ENCODE measurements at places on chromosomes 12 and 14.

DNA sequence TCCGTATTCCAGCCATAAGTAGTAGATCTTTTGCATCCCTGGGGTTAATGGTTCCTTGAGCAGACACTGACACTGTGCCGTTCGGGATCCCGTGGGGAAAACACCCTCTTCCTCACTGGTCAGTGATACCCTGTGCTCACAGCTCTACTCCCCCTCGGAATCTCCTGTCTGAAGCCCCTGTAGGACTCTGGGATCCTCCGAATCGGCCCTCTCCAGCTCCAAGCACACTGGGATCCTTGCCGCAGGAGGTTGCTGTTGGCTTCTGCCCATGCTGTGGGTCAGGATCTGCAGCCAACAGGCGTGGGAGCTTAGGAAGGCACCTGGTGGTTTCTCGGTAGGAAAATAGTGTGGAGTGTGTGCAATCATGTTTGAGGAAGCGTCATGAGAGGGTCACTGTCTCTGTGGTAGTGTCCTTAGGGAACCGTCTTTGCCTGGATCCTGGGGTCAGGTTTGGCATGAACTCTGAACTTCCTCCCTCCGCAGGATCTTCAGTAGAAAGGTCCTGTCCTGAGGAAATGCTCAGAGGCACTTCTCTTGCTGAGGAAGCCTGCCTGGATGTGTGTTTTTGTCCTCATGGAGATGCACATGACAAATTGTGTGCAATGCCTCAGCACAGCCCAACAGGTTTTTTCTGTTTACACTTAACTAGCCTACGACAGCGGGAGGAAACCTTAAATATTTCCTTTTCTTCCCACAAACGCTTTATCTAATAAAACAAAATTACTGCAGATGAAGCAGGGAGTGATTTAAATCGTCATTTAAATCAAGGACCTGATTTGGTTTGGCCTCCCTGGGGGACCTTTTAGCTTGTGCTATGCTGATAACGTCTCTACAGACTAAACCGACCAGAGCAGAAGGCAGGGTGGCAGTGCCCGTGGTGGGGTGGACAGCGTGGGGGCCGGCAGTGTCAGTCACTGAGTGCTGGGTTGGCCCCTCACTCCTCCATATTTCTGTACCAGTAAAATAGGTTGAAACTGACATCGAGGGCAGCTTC is 18.7 kb downstream of the FBXL14 start:
- no peak for DNase-seq

DNA sequence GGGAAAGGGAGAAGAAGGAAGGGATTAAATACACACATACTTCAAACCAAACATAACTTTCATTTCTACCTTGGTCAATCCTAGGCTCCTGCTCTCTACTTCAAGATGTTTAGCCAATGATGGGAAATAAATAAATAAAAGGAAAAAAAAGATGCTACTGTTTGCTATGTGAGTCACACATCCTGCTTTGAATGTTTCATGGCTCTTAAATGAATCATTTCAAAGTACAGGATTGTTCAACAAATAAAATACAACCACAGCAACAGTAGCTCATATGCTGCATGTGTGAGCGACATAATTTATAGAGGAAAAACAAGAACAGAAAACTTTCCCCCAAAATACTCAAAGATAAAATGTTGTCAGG is 54.3 kb upstream of the NPFF start:
- DNase-seq, result no peak

DNA sequence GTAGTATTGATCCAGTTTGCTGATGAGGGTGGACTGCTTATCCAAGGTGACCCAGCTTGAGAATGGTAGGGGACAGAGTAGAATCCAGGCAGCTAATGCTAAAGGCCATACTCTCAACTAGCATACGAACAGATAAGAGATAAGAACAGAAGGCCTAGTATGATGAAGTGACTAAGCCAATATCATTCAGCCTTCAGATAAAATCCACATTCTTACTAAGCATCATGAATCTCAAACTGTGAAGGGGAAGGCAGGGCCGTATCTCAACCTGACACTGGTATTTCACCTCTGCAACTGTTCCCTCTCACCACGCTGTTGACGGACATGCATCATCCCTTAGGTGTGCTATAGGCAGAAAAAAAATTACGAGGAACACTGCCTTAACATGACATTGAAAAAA is 8.1 kb upstream of the CKAP4 start:
- DNase-seq, result no peak

DNA sequence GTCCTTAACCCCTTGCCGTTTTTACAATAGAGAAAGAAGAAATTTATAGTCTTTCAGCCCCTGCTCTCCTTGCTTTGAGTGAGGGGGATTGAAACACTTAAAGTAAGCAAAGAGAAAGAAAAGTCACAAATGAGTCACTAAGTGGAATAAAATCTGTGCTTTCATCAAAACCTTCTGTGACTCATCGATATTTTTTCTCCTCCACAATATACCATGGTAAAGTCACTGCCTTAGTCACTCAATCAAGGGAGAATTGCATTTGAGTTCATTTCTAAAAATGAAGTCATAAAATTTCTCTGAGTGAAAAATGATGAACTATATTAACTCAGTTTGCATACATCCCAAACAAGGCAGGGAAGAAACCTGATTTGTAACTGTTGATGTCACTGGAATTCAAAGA is 470.3 kb downstream of the FOXG1 start:
- no peak for DNase-seq

DNA sequence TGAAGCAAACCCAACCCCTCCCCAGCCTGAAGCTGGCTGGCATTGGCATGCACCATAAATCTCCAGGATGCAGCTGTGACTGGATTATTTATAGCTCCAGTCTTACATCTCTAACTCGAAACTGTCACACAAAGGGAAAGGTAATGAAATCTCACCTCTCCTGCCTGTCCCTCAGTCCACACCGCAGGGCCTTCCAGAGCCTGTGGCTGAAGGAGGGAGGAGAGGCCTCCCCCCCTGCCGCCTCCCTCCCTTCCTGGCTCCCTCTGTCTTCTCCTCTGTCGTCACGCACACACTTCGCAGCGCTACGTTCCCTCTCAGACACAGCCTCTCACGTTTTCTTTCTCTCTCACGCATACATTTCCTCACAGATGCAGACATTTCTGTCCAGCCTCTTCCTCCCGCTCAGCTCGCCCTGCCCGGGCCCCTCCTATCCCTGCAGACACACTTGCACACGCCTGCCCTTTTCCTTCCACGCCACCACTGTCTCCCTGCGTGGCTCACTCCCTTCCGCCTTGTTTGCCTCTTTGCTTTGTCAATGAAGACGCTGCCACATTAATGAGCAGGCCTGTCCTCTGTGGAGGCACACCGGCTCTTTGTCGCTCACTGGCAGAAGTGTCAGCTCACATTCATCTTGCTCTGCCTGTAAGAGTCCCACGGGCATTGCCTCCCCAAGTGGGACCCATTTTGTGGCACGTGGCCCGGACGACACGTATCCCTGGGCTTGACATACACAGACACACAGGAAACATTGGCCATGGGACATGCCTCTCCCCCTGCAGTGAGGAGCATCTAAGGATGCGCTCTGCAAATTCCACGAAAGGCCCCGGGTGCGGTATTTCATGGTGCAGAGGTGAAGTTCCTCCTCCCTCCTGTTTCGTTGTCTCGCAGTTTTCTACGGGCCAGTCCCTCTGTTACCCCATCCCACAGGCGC is 27.9 kb downstream of the IRF2BPL start:
- peak; percentile 61 for DNase-seq

DNA sequence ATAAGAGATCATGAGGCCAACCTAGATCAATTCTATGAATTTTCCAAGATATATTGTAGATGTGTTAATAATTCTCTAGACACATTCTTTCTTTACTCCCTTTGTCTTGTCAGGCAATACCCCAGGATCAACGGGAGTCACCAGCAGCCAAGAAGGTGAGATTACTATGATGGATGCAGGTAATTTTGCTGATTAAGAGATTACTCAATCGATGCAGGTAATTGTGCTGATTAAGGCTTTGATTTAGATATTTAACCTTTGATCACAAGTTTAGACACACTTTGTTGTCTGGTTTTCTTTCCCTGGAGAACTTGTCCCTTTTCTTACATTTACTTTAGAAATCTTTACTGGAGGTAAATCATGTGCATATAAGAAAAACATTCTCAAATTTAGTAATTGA is 134.3 kb upstream of the CNTN1 start:
- DNase-seq, result no peak

DNA sequence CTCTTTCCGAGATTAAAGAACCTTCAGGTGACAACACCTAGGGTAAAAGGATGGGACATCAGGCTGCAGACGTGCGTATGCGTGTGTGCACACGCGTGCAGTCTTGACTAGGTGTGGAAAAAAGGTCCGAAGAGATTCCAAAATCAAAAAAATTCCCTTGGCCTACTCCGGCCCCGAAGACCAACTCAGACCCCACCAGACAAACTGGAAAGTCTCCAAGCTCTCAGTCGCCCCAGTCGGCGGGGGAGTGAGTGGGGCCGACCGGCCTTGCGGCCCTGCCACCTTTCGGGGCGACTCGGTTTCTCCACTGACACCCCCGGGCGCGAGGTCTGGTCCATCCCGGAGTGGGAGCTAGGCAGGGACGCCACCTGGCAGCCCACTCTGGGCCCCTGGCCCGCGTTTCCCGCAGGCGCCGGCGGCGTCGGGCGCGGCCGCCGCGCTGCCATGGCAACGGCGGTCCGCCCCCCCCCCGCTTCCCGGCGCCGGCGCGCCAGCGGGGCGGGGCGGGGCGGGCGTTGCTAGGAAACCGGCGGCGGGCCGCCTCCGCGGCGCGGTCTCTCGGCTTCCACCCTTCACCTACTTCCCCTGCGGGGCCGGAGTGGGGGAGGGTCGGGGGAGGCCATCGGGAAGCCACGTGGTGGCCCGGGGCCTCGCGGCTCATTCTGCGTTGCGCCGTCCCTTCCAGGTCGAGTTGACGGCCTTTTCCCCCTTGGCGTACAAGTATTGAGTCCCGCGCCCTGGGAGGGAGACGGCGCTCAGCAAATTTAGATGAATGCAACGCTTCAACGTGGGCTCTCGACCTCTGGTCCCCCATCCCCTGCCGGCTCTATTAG is 253.1 kb downstream of the EFCAB11 start:
- DNase-seq, result no peak

DNA sequence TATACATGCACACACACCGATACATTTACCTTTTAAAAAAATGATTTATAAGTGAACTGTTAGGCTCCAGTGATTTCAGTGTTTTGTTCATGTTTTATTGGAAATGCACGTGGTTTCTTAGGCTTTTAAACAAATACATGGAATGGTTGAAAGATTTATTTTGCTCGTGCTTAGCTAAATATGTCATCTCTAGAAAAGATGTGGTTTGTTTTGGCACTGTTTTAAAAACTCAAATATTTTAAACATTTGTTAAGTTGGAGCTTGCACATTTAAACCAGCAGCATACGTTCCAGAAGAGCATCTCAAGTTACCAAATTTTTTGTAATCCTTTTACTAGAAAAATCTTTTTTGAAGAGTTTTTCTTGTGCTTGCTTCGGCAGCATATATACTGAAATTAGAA is 44.5 kb downstream of the FOXA1 start:
- DNase-seq, result no peak

DNA sequence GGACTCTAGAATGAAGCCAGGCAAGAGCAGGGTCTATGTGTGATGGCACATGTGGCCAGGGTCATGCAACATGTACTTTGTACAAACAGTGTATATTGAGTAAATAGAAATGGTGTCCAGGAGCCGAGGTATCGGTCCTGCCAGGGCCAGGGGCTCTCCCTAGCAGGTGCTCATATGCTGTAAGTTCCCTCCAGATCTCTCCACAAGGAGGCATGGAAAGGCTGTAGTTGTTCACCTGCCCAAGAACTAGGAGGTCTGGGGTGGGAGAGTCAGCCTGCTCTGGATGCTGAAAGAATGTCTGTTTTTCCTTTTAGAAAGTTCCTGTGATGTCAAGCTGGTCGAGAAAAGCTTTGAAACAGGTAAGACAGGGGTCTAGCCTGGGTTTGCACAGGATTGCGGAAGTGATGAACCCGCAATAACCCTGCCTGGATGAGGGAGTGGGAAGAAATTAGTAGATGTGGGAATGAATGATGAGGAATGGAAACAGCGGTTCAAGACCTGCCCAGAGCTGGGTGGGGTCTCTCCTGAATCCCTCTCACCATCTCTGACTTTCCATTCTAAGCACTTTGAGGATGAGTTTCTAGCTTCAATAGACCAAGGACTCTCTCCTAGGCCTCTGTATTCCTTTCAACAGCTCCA is 39.6 kb downstream of the DAD1 start:
- no peak for DNase-seq

GRCh38 chr14:73276836-73277235 is 39.5 kb downstream of the PAPLN start:
- DNase-seq, result no peak

DNA sequence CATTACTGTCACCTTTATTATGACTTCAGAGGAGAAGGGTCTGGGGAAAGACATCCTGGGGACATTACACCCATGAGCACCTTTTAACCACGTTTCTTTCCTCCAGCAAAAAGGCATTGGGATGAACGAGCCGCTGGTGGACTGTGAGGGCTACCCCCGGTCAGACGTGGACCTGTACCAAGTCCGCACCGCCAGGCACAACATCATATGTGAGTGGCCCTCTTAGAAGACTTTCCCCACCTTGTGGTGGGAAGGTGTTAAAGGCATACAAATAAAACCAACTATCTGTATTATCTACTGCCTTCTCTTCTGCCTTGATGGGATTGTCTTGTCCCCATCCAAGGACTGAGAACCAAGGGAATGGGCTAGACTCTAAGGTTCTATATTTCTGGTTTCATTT is 6.0 kb downstream of the PSMD9 start:
- DNase-seq, result no peak

- DNase-seq, result no peak
These were observed 39.9 kb downstream of the TBC1D30 start for GRCh38 chr12:64864319-64864718.

DNA sequence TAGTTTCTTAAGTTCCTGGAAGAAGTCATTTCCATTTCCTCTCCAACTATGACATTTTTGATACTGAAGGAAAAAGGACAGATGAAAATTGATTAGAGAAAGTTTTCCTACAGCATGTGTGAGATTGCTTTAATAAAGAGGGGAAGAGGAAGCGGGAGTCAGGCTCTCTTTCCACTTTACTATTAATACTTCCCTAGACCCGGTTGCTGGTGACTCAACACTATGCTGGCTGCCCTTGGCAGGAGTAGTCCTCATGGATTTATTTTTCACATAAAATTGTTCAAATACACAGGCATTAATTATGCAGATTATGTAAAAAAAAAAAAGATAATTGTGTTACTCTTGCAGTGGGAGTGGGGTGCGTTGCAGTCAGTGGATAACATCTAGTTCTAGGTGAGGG is 293.4 kb downstream of the EGLN3 start:
- DNase-seq, result no peak

- DNase-seq, result no peak
These were observed 24.8 kb upstream of the ETNK1 start for GRCh38 chr12:22600181-22600580.

- no peak for DNase-seq
These were observed 76.2 kb upstream of the FRMD6 start for GRCh38 chr14:51575349-51576116.

Data from GDM1 (cell line).